ENCODE measurements at places on chromosomes 13 and 19.

- peak; percentile 44 for DNase-seq
These were observed 14.2 kb downstream of the DPF1 start for GRCh38 chr19:38209671-38210457.

GRCh38 chr13:113627136-113627535, 30.9 kb downstream of the ATP4B start:
- DNase-seq, result no peak

GRCh38 chr19:44894052-44894400, 3.0 kb downstream of the TOMM40 start:
- no peak for DNase-seq

GRCh38 chr13:43331672-43332071, 308.3 kb downstream of the DNAJC15 start:
- peak; percentile 27 for DNase-seq

GRCh38 chr19:48695743-48696352, at the start of gene FUT2:
Gene FUT2, plus strand, starts transcription at chr19:48695971. Its CDS starts 6,986 bp downstream, at chr19:48702957.
- DNase-seq, result peak; percentile 83

DNA sequence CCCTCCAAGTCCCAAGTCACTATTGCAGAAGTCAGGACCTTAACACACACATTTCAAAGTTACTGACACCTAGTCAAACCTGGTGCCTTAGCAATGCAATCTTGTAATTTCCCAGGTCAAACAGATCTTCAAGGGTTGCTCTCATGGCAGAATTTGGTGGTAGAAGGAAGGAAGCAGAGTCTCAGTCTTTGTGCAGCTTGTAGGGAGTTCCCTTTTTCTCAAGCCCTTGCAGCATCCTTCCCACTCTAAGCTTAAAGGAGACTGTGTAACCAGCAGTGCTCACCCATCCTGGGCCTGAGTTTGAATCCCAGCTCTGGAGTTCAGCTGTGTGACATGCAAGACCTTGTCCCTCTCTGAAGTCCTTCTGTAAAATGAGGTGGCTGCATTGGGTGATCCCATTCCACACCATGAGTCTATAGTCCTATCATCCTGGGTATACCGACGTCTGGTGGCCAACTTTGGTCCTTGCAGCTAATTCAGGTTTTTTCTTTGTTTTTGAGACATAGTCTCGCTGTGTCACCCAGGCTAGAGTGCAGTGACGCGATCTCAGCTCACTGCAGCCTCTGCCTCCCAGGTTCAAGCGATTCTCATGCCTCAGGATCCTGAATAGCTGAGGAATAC, 9.8 kb downstream of the SIGLEC10 start:
- DNase-seq, result peak; percentile 41

- DNase-seq, result peak; percentile 77
These were observed 2.1 kb downstream of the EFNB2 start for GRCh38 chr13:106533101-106533942.

DNA sequence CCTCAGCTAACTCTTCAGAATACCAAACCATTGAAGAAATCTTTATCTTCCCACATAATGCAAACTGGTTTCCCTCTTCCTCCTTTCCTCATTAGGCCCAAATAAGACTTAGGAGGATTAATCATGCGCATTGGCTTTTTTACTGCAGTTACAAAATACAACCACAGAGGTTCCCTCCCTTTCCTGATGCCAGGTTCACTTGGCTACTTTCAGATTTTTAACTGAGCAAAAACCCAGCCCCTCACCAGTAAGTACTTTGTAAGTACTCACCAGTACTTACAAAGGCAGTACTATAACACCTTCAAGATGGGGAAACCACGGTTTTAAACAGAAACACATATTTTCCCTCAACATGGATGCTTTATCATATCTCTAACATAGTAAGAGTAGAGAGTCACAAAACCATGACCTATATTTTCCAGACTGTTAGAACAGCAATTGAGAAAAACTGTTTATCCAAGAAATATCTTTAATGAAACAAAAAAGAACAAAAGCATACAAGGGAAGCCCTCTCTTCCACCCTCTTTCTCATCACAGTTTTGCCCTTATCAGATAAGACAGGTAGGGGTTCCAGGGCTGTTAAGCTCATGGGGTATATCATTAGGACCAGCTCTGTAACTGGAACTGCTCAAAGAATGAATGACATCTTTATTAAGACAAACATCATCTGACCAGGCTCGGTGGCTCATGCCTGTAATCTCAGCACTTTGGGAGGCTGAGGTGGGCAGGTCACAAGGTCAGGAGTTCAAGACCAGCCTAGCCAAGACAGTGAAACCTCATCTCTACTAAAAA, 12.7 kb downstream of the FOXO1 start:
- no peak for DNase-seq

DNA sequence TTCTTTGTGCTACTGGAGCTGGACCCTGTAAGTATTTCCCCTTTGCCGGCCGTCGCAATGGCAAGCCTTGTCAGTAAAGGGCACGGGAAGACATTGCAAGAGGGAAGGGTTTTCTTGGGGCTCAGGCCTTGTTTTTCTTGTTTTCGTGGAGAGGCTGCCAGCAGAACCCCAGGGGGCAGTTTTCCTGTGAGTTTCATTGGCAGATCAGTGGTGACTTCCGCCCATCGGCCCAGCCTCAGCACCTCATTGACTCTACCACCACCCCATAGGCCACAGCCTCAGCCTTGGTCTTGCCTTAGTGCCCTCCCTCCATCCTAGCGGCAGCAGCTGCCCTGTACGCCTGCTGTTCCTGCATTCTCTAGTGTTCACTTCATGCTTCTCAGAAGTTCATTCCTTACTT, 61.5 kb downstream of the GJA3 start:
- no peak for DNase-seq

- DNase-seq, result no peak
These were observed 187.6 kb upstream of the TSC22D1 start for GRCh38 chr13:44763615-44764301.

DNA sequence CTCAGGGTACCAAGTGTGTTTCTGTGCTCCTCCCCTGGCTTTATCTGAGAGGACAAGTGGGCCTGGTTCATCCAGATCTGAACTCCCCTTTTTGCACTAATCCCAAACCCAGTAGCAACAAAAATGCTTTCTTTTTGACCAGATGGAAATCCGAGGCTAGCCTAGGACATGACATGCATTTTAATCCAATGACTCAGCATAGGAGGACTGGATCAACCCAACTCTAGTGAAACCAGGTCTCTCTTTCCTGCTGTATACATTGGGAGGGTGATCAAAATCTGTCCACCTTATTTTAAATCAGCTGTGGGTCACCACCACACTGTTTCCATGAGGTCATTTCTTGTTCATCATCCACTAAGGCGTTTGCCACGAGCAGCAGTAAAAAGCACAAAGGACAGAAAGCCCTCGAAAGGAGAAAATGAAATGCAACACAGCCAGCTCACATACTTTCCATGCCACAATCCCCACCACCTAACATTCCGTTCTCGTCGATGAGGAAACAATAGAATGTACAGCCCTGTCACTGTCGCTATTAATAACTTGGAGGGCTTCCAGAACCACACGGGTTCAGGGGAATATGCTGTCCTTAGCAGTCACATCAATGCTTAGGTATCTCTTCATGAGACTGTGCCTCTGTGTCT, 543.0 kb downstream of the IRS2 start:
- no peak for DNase-seq

DNA sequence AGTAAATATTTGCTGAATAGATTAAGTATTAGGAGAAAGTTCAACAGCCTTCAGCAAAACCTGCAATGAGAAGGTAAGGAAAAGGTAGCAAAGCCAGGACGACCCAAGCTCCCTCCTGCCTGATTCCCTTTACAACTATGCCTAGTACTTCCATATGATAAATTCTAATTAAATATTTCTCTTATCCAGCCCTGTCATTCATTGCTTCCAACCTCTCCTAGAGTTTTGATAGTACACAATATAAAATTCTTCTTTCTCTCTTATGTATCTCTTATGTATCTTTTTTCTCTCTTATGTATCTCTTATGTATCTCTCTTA, 187.2 kb downstream of the DCT start:
- no peak for DNase-seq

- no peak for DNase-seq
These were observed 15.9 kb upstream of the IGLON5 start for GRCh38 chr19:51295382-51296126.

DNA sequence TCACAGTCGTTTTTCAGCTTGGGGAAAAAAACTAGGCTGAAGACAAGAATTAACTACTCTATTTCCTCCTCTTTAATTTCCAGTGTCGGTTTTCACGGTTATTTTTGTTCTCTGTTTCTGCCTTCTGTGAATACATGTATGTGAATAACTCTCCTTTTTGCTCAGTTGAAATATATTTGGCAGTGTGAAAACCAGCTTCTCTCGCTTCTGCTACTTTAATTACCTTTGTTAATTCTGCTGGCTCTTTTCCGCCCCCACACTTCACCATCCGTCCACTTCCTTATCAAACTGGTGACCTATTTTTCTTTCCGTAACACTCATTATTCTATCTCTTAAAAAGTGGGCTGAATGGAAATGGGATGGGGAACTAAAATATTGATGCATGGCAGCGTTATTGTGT, 126.4 kb downstream of the POU4F1 start:
- DNase-seq, result no peak

- DNase-seq, result no peak
These were observed 34.1 kb downstream of the TMEM255B start for GRCh38 chr13:113792886-113793717.

DNA sequence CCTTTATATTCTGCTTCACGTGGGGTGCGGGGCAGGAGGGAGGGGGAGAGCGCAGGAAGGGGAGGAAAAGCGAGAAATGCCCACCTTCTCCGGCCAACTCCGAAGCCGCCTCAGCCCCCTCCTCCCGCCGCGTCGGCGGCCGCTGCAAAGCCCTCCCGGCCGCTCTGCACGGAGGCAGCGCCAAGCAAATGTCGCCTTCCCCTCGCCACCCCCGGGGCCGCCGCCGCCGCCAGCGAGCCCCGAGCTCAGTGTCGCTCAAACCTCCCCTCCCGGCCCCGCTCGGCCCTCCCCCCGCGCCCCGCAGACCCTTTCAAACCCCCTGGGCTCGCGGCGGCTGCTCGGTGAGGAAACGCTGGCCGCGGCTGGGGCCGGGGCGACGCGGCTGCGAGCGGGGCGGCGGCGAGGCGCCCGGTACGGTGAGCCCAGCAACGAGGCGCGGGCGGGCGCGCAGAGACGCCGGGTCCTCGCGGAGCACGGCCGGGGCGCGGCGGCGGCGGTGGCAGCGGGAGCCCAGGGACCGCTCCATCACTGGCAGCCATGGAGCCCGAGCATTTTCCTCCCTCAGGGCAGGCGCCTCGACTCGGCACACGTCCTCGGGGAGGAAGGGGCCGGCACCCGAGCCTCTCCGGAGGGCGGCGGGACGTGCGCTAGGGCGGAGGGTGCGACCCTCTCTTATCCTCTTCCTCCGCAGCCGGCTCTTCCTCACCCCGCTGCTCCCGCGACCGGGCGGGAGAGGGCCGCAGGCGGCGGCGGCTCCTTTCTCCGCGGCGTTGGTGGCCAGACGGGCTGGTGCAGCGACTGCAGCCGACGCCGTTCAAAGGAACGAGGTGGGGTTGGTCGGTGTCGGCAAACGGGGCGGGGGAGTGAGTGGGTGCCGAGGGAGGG, 463 bp upstream of the TSC22D1 start:
- DNase-seq, result no peak
